ENCODE measurements at places on chromosomes 6 and 20.

DNA sequence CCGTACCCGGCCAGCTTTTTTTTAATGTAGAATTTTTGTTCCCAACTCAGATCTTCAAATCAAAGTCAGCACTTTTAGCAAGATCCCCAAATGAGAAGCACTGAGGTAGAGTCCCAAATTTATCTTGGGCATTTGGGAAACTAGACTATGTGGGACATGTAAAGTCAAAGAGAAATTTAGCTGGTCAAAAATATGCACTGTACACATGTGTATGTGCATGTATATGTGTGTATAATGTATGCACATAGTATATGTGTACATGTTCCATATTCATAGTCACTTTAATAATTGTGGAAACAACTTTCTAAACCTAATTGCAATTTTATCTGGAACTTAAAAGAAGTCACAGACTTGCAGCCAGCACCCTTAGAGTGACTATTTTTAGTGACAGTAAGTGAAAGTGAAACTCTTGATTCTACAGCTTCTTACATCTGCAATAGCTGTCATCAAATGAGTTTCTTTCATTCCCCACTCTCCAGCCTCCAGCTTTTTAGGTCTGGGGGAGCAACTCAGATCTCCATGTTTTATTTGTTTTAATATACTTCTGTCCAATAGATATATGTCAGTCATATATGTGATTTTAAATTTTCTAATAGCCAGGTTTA is 53.6 kb downstream of the CDC40 start:
- no peak for DNase-seq

- peak; percentile 7 for DNase-seq
These were observed 74.1 kb upstream of the TOX2 start for GRCh38 chr20:43840382-43841070.

GRCh38 chr6:1348675-1349074 is 36.8 kb downstream of the FOXQ1 start:
- no peak for DNase-seq

GRCh38 chr6:33985313-33985751 is 160.6 kb downstream of the GRM4 start:
- no peak for DNase-seq

GRCh38 chr6:30781743-30782424 is 37.5 kb upstream of the IER3 start:
- no peak for DNase-seq

DNA sequence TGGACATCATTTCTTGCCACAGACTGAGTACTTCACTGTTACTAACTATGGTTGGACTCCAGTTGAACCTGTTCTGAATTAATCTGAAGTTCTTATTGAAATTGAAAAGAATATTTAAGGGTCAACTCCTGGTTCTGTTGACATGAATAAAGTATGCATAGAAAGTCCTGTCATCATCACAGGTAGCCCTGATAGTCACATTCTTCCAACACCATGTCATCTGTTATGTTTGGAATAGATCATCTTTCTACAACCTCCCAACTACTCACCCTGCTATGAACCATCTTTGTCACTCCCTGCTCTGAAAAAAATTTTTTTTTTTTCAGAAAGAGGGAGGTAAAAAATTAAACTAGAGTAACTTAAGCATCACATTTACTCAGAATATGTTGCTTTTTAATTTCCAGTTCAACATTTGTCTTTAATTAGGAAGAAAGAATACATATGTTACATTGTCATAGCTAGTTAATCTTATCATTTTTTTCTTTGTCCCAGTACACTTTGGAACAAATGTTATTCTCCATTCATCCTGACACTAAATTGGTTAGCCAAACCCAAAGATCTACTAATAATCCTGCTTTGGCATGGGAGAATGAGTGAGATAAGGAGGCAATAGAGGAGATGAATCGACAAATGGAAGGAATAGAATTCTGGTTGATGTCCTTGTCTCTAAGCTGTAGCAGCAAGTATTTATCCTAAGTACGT is 775.1 kb upstream of the NRSN1 start:
- no peak for DNase-seq

DNA sequence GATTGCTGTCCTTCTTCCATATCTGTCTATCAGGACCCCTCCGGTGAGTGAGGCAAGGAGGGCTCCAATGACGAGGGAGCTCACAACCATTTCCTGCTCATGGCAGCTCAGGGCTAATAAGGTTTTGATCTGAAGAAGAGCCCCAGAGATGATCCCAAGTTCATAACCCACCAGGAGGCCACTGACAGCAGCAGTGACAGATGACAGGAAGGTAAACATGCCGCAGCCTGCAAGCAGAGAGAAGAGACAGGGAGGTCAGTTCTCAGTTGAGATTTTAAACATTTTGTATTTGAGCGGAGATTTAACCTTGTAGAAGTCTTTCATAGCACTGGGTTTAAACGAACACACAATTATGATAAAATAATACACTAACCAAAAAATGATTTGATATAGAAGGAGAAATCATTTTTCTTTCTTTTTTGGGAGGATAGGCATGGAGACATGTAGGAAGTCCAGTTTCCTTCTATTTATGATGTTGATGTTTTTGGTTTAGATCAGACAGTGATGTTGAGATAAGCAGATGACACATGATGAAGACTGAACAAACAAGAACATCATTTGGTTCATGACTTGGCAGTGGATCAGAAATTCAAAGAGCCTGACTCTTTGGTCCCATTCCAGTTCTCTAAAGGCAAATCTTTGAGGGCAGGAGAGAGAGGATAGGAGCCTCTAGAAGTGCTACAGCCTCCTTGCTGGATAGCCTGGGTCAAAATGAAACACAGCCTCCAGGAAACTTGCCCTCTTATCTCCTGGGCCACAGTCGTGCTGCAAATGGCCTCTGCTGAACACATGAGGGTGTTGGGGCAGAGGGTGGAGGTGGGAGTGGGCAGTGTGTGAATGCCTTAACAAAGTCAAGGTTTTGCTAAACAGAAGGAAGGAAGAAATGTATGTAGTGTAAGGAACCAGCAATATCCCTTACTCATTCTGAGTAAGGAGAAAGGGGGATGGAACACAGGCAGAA is 22.6 kb downstream of the SLC2A12 start:
- DNase-seq = no peak

DNA sequence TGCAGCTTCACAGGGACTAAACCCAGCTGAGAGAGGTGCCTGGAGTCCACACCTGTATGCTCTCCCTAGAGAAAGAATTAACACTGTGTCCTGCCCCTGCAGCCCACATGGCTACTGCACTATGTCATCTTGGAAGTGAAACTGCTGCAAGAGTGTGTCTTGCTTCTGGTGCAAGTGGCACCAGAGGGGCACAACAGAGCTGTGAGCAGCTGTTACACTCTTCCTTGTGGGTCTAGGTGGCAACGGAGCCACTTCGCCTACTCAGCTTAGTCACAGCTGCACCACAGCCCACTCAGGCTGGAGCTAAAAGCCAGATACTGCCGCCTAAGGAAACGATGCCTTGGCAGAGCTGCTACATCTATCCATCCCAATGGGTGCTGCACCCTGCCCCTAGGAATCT is 391.4 kb downstream of the COL12A1 start:
- DNase-seq = no peak

DNA sequence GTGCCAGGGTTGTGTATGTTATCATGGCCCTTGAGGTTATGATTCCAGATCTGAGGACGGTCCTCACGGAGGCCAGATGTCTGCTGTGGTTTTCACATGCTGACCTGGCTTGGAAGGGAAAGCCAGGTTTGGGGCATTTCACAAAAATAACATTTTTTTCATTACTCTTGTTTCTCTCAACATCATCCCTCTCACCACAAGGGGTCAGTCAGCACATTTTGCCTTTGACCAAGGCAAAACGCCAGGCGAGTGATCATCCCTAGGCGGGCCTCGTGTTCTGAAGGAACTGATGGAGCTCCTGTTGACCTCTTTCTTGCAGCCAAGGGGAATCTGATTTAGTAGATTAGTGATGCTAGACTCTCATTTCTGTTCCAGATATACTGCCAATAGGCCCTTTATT is 133.5 kb downstream of the TBC1D7 start:
- DNase-seq = peak; percentile 7

DNA sequence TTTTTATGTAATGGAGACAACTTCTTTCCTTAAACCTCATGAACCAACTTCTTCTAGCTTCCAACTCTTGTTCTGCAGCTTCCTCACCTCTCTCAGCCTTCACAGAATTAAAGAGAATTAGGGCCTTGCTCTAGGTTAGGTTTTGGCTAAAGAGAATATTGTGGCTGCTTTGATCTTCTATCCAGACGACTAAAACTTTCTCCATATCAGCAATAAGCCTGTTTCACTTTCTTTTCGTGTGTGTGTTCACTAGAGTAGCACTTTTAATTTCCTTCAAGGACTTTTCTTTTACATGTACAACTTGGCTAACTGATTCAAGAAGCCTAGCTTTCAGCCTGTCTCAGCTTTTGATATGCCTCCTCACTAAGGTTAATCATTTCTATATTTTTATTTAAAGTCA is 596.1 kb upstream of the NRSN1 start:
- DNase-seq = no peak

GRCh38 chr20:5156675-5157448 is 30.1 kb downstream of the CDS2 start:
- no peak for DNase-seq

- no peak for DNase-seq
These were observed 82.2 kb upstream of the DUSP22 start for GRCh38 chr6:210104-210456.

DNA sequence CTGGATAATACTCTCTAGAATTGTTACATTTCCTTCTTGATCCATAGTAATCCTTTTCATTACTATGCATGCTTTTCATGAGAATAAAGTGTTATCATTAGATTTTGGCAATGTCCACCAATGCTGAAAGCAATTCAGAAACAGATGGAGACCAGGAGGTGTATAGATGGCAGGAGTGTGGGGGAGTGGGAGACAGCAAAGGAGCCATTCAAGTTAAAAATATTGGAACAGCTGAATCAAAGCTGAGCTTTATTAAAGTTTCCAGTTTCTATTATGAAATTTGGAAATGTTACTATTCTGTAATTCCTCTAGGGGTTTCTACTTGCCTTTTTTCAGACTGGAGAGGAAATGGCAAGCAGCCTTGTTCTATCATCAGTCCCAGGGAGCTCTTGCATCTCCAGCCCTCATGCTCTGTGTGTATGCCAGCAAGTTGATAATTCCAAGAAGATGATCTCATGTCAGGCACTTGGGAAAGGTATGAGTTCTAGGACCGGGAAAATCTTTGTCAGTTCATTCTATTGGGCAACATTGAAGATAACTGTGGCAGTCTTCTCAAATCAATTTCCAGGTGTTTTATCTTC is 228.0 kb downstream of the CD109 start:
- DNase-seq = no peak

DNA sequence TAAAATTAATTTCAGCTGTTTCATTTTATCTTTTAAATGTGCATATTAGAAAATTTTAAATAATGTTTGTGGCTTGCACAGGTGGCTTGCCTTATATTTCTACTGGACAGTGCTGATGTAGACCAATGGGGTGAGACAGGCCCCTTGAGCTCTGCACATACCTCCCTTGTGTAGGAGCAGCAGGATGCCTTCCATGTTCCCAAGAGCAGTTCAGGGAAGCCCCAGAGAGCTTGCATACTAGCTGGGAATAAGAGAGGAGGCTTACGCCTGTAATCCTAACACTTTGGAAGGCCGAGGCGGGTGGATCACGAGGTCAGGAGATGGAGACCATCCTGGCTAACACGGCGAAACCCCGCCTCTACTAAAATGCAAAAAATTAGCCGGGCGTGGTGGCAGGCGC is 61.4 kb downstream of the RFPL4B start:
- DNase-seq = no peak

- no peak for DNase-seq
These were observed 29.2 kb downstream of the MBOAT1 start for GRCh38 chr6:20182926-20183521.

GRCh38 chr20:61600016-61600415 is 348.0 kb downstream of the CDH4 start:
- DNase-seq = no peak

GRCh38 chr20:47334022-47334551 is 22.4 kb downstream of the ZMYND8 start:
- no peak for DNase-seq

DNA sequence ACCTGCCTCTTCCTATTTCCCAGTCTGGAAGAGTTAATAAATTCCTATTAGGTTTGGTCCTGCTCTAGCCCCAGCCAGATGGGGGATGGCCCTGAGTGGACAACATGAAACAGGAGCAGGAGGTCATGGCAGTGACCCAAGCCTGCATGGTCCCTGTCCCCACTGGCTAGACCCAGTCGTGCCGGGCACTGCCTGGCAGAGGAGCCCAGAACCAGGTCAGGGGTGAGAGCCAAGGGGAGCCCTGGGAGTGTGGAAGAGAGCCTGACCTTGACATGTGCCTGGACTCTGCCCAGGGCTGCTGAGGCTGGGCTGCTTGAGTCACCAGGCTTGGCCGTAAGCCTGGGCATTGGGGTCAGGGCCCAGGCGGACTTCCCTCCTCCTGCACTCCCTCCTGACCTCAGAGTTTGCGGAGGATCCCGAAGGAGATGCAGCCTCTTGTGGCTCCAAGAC is 3.6 kb downstream of the AVP start:
- no peak for DNase-seq

- no peak for DNase-seq
These were observed 14.0 kb downstream of the DEFB110 start for GRCh38 chr6:50007819-50008218.

- no peak for DNase-seq
These were observed 18.5 kb downstream of the CITED2 start for GRCh38 chr6:139355777-139356445.

GRCh38 chr6:14861491-14861943 is 384.4 kb upstream of the JARID2 start:
- no peak for DNase-seq

- no peak for DNase-seq
These were observed 11.6 kb downstream of the PIGT start for GRCh38 chr20:45427236-45428149.
